ENCODE measurements at places on chromosomes 3 and 15. TPM values are rescaled to one million over a fixed set of nuclear protein-coding genes. Genes with fewer than 3 reads are reported as not detected.

DNA sequence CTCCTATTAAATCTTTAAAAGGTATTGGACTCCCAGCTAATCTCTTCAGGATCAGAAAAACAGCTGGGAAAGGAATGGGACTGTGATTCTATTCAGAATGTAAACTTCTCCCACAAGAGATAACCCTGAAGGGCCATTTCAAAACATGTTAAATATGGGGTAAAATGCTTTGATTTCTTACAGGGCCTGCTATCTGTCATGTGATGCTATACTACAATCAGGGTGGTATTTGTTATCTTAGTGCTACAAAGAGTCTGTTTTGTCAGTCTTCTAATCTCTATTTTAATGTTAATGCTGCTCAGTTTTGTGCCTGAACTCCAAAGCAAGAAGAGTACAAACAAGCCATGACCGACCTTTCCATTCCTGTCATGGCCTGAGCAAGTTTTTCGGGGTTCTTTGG lies 186.9 kb downstream of the TBC1D5 start:
- no peak for DNase-seq

GRCh38 chr3:51004235-51004634 lies 329.5 kb downstream of the DOCK3 start:
- no peak for DNase-seq

GRCh38 chr3:47849699-47850563 lies 47.0 kb downstream of the DHX30 start:
- DNase-seq, result no peak

GRCh38 chr3:179196098-179196497 lies 47.9 kb downstream of the PIK3CA start:
- DNase-seq, result peak; percentile 45

DNA sequence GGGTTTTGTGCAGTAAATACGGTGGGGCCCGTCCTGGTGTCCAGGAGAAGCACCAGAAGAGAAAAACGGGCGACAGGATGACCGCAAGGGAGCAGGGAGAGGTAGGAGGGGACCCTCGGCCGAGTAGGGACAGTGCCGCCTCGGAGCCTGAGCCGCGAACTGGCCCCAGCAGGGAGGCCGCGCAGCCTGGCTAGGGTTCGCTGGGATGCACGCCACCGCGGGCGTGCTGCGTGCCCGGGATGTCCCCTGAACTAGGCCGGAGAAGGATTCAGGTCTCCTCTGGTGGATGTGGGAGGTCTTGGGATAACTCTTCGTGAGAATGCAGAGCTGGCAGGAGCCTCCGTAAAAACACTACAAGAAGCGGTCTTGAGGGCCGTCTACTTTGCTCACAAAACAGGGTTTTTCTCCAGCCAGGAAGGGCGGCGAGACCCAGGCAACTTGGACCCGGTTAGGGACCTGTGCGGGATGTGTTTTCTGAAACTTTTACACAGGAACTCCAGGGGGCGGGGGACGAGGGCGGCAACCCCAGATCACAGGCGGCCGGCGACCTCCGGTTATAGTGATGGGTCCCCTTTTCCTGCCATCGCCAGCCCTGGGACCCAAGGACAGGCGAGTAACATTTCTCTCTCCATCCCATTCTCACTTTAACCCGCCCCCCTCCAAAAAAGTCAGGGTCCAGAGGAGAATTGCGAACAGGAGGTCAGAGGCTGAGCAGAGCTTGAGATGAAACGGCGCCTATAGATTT lies 35.5 kb downstream of the NR2F2 start:
- DNase-seq, result no peak

DNA sequence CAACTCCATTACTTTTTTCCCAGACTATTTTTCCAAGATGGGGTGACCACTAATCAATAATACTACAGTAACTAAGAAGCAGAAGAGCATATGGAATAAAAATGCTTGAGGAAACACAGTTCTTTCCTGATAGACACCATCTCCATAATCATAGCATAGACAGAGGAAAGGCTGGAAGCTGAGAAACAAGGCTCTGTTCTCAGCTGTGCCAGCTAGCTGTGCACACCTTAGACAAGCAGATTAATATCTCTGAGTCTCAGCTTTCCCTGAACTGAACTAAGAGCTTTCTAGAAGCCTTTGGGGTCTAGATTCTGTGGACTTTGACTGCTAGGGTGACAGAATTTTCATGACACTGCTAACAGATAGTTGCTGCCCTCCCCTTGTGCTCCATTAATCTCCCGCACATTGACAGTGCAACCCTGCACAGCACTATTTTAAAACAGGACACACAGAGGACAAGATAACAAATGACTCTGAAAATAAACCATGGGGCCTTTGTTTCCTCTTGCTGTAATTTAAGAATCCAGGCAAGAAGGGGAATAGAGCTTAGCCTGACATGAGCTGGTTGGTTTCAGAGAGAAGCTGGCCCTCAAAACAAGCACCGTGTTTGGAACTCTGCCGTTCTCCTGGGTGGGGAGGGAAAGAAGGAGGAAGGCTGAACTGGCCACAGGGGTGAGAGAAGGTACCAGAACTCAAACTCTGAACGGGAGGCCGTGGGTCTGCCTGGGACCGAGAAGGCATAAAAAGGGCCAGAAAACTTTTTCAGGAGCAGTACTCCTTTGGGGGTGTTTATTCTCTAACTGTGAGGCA lies 67.4 kb downstream of the ATP13A5 start:
- DNase-seq, result peak; percentile 5

- DNase-seq, result no peak
These were observed 192.6 kb upstream of the POU1F1 start for GRCh38 chr3:87468938-87469337.

- DNase-seq, result no peak
These were observed 45.0 kb downstream of the SOX2 start for GRCh38 chr3:181756645-181757297.

GRCh38 chr3:86464180-86464579 lies 526.8 kb downstream of the VGLL3 start:
- no peak for DNase-seq

DNA sequence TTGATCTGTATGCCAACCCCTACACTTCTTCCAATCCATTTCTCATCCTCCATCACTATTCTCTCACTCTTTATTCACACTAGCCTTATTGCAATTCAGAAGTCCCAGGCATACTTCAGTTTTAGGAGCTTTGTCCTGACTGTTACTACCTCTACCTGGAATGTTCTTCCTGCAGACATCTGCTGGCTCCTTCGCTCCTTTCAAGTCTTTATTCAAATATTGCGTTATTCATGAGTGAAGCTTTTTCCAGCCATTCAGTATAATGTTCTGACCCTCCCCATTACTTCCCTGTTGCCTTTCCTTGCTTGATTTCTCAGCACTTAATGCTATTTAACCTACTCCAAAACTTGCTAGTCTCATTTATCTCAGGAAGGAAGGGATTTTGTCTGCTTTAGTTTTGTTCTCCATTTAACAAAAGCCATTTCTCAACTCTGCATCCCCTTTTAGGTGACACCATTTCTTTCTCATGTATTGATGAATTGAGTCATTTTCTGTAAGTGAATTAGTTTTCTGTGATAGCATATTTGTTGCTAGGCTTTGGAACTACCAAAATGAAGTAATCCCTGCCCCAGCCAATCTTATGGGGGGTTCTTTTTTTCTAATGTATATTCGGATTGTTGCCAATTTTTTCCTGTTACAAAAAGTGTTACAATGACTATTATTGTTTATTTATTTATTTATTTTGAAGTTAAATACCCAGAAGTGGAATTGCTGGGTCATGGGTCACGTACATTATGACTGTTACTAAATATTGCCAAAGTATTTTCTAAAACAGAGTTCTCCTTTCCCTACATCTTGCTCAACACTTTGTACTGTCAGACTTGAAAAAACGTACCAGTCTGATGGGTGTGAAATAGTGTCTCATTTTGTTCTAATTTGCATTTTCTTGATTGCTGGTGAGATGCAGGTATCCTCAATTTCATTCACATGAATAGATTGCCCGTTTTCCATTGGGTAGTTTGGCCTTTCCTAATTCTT lies 9.4 kb downstream of the ATP11B start:
- DNase-seq, result no peak

DNA sequence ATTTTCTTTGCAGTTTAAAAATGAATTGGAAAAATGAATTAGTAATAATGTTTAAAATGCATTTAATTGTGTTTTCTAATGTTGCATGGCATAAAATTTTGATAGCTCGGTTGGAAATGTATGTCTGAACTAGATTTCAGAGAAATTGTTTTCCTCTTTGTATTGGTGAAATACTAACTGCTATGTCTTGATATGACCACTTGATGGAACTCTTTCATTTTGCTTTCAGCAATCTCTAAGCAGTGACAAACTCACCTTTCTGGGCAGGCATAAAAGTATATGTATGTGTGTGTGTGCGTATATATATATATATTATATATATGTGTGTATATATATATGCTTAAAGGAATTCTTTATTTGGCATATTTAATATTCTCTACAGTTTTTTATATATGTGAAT lies 239.3 kb upstream of the ZNF717 start:
- no peak for DNase-seq

GRCh38 chr3:126394179-126394976 lies at the start of gene CFAP100:
TSS of gene CFAP100 (plus strand) at chr3:126394909. CDS start at chr3:126396001, 1,092 bp downstream.
- DNase-seq, result peak; percentile 49

- no peak for DNase-seq
These were observed 113.9 kb downstream of the RORA start for GRCh38 chr15:61115241-61115640.

GRCh38 chr3:189629803-189630455 lies 1.3 kb upstream of the TP63 start:
- no peak for DNase-seq

GRCh38 chr15:77607894-77608261 lies 24.8 kb downstream of the LINGO1 start:
- no peak for DNase-seq

DNA sequence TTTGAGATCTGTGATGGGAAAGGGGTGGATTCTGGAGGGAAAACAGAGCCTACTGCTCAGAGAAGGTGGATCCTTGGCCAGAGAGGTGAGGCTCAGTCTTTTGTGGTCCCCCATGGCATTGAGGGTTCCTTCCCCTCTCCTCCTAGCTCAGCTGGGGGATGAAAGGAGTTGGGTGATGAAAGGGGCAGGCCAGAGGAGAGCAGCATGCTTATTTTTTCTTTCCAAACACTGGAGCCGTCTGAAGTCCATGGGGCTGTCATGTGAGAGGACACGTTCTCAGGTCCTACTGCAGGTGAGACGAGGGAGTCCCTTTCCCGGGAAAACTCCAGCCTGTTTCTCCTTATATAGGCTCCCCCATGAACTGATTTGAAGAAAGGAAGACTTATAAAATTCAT lies 71.4 kb downstream of the SCN5A start:
- no peak for DNase-seq

GRCh38 chr15:76529911-76530310 lies 193.3 kb downstream of the ISL2 start:
- no peak for DNase-seq

DNA sequence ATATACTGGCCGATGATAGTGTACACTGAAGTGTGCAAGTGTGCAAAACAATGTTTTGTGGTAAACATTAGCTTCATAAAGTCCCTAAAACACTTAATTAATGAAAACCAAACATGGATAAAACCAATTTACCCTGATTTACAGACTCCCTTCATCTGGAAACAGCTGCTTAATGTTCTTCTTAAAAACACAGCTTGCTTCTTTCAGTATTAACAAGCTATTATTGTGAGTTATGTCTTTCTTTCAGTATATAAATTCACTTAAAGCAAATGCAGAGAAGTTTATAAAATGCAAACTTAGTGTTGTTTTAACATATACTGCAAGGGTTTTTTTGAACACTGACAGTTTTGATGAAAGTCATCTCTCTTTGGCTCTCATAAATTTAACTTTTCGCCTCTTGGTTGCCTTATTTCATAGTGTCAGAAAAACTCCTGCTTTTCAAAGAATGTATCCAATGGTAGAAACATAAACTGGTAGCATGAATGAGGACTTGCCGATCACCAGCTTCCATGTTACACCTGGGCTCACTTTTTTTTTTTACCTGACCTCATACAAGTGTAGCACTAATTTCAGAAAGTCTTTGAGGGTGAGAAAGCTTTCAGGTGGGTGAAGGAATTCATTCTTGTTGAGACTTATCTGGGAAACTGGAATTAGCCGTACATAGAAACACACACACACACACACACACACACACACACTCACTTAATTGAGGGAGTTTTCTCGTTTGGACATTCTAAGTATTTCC lies 532.2 kb downstream of the ROBO2 start:
- DNase-seq, result no peak

DNA sequence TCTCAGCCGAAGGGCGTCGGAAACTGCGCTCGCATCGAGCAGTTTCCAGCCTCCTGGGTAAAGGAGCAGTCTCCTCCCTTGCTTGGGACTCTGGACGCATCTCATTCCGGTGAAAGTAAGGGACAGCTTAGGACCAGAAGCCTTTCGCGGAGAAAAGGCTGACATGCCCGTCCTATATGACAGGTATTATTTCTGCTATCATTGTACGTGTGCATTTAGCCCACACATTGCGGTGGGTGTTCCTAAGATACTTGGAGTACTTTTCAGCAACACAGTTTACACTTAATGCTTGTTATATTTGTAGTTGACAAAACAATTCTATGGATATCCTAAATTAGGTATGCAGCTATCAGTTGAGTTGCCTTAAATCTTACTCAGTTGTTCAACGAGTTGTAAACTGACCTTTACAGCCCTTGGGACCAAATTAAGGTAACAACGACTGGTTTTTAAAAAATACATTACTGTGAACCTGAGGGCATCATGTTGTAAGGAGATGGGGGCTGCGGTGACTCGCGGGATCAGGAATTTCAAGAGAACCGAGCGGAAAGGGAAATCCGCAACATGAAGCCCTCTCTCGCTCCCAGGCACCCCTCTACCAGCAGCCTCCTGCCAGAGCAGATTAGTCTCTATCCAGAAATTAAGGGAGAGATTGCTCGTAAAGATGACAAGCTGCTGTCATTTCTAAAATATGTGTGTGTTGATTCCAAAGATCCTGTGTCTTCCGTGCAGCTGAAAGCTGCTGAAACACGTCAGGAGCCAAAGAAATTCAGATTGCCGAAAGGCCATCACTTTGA lies 632 bp upstream of the COPS2 start:
- DNase-seq, result no peak

The FOXL2NB gene
- 0.13 TPM for polyA plus RNA-seq

The WWTR1 gene
- polyA plus RNA-seq, result 67.6 TPM

The PLA2G4B gene
- 9.3 TPM for polyA plus RNA-seq

The PLOD2 gene
- polyA plus RNA-seq, result 32.2 TPM

The GOLGA6L9 gene
- polyA plus RNA-seq, result 1.4 TPM

The CNTN4 gene
- 7.2 TPM for polyA plus RNA-seq

The SNX22 gene
- 1.5 TPM for polyA plus RNA-seq

The RTP1 gene
- polyA plus RNA-seq, result 0.13 TPM

The CSPG5 gene
- 1.3 TPM for polyA plus RNA-seq

The OIP5 gene
- 3.9 TPM for polyA plus RNA-seq

The FBLN2 gene
- polyA plus RNA-seq, result 53.8 TPM

The HES1 gene
- 27.9 TPM for polyA plus RNA-seq

The PFKFB4 gene
- 3.8 TPM for polyA plus RNA-seq

The GPR160 gene
- 1.9 TPM for polyA plus RNA-seq
